ENCODE measurements at places on chromosomes 1 and 21.

DNA sequence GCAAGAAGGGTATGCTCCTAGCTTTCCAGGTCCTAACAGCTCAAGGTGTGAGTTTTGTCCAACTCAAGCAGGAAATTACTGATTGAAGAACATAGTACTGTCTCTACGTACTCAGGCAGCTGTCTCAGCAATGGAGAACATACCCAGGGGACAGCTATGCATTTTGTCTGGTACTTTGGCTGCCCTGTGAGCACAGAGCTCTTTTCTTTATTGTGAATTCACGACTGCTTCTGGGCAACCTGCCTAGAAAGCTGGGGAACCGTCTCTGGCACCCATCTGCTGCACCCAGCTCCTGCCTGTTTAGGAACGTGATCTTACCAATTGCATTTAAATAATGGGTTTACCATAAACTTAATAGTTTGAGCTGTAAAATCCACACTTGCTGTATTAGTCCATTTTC is 258.1 kb downstream of the HHAT start:
- no peak for DNase-seq

- no peak for DNase-seq
These were observed 319.9 kb upstream of the DUSP10 start for GRCh38 chr1:222061711-222062359.

- peak; percentile 77 for DNase-seq
These were observed 27.0 kb upstream of the PRSS38 start for GRCh38 chr1:227788271-227789083.

GRCh38 chr1:188463919-188464318 is 1635.2 kb downstream of the PLA2G4A start:
- no peak for DNase-seq

- no peak for DNase-seq
These were observed 42.7 kb downstream of the ST7L start for GRCh38 chr1:112576240-112576639.

GRCh38 chr1:8987881-8988617 is 38.2 kb downstream of the SLC2A7 start:
- peak; percentile 57 for DNase-seq

DNA sequence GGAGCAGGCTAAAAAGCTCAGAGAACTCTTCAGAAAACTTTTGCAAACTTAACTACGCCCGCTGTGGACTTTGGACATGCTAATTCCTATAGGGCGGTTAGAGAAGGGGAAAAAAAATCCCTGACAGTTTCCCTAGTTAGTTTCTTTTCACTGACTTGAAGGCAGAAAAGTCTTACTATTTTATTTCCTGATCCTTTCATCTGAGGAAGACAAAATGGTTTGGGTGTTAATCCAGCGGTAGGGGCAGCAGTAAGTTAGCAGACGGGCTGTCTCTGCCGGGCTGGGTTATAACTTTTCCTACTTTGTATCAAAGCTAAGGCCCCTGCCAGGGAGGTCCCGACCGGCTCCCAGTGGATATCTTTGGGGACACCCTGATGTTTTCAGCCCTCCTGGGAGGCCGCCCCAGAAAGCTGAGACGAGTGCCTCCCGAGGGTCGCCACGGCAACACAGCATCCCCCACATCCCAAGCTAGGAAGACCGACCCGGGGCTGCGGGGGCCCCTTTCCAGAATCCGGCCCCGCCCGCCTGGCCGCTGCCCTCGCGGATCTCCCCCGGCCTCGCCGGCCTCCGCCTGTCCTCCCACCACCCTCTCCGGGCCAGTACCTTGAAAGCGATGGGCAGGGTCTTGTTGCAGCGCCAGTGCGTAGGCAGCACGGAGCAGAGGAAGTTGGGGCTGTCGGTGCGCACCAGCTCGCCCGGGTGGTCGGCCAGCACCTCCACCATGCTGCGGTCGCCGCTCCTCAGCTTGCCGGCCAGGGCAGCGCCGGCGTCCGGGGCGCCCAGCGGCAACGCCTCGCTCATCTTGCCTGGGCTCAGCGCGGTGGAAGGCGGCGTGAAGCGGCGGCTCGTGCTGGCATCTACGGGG is 162.6 kb downstream of the RUNX1 start:
- DNase-seq, result no peak

DNA sequence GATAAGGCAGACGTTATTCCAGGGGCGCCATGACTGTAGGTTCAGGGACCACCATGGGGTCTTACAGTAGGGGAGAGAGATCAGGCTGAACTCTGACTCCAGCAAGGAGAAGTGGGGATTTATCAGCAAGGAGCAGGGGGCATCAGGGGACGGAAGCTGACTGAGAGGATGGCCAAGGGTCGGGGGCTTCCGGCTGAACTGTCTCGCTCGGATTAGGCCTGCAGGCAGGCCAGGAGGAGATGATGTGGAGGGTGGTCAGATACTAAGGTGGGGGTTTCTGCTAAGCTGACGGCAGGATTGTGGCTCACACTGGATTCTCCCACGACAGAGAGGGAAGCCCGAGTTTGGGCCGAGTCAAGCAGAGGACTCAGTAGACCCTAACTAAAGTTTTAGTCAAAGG is 186.9 kb upstream of the VAMP3 start:
- no peak for DNase-seq

DNA sequence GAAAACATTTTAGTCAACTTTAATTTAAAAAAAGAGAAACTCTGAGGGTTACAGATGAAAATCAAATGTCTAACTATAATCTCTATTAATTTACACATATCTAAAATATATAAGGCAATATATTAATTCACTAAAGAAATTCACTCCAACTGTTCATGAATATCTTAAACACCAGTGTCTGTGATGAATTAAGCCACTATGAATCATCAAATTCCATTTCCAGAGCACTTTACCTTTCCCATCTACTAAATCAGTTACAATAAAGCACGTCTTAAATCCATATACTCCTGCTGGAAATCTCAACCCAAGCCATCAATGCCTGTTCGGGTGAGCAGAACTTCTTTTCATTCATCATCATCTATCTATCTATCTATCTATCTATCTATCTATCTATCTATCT is 4.3 kb downstream of the TAF5L start:
- no peak for DNase-seq

GRCh38 chr1:223350361-223350908 is 13.5 kb downstream of the SUSD4 start:
- DNase-seq, result no peak

- no peak for DNase-seq
These were observed 213.7 kb downstream of the PBX1 start for GRCh38 chr1:164772635-164773034.

GRCh38 chr1:209291715-209292114 is 291.8 kb upstream of the CAMK1G start:
- DNase-seq, result no peak

GRCh38 chr21:42404539-42404938 is 837 bp downstream of the UBASH3A start:
- DNase-seq, result no peak

DNA sequence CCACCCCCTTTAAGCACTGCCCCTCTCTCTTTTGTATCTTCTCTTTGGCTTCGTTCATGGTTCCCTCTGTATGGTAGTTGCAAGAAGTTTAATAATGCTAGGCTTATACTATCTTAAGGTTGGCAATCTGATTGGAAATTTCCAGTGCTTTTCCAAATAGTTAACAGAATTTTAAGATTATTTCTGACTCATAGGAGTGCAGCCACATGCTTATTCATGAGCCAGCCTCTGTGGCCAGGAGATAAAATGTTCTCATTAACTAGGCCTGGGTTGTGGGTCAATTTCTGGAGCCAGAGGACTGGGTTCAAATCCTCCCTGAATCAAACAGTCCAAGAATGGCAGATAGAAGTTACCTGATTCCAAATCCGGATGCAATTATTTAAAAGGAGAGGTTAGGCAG is 103.1 kb downstream of the ATP6V1G3 start:
- DNase-seq, result no peak

GRCh38 chr1:15065291-15065690 is 88.3 kb upstream of the TMEM51 start:
- no peak for DNase-seq

- DNase-seq, result peak; percentile 67
These were observed 290.4 kb downstream of the KCNT2 start for GRCh38 chr1:196317535-196318522.

DNA sequence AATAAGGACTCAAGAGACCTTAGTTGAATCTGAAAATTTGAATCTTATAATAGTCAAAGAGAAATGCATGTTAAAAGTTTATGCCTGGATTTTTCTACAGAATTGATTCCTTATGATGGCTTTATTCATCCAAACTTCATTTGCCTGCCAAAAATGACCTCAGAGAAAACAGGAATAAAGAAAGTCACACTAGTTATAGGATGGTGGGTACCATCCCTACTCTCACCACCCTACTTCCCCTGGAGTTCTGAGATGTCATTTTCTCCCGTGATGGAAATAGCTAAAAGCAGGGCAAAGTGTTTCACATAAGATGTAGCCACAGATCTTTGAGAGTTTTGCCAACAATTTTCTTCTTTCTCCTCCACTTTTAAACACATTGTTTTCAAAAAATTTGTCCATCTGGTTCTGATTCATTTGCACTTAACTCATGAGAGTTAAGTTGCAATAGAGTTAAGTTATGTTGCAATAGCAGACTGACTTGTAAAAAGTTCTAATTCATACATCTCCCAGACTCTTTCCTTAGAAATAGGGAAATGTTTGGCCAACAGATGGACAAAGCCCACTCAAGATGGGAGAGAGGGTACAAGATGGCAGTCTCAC is 384.6 kb downstream of the PLPP3 start:
- DNase-seq, result no peak

All from WERI-Rb-1 (cell line).